ENCODE measurements at places on chromosomes 11 and 22.

DNA sequence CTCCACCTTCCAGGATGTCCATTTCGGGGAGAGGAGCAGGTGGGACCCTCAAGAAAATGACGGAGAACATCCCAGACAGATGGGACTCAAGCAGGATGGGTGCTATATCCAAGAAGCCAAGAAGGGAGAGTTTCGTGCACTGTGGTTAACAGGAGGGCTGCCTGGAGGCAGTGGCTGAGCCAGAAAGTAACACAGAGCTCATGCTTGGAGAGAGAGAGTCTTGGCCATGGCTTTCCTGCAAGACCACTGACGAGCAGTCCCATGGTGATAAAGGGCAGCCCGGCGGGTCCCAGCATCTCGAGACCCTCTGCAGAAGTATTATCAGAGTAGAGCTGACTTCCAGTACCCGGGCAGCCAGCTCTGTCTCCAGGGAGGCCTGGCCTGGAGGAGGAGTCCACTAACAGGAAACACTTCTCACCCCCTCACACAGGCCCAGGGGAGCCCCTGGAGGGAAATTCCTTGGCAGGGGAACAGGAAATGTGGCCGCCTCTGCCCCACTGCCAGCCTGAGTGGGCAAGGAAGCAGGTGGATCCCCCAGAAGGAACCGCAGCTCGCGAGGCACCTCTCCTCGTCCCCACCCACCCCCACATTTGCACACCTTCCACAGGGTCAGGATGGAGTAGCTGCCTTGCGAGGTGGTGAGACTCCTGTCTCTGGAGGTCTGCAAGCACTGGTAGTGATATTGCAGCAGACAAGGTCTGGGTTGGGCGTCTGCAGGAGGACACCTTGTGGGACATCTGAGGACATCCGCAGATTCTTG lies 32.2 kb downstream of the CYTH4 start:
- no peak for DNase-seq

- no peak for DNase-seq
Measured at GRCh38 chr11:83827520-83827919, 541.4 kb upstream of the CCDC90B start.

DNA sequence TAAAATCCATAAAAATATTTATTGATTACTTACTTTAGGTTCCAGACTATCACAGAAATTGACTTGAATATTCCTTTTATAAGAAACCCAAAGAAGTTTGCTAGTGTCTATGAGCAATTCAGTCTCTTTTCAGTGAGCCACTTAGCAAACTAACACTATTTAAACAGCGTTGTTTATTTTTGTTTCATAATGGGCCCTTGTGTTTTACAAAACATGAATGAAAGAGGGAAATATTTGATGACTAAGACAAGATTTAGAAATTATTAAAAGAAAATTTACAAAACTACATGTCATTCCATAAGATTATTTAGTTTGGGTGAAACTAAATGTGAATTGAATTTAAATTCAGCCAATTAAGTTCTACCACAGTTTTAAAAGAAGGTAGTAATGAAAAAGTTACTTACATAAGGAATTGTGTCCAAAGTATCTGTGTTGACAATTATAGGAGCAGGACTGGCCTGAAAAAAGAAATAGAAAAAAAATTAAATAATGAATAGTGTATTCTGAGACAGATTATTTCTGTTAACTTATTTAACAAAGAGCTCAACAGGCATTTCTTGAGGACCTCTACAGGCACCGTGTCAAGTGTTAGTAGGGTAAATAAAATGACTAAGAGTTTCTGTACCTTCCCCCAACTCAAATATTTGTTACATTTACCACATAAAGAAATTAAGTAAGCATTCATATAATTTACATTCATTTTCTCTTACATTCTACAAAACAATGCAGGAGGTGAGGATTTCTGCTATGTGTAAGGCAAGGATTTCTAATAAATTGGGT lies 964.9 kb upstream of the CCDC90B start:
- DNase-seq: no peak

DNA sequence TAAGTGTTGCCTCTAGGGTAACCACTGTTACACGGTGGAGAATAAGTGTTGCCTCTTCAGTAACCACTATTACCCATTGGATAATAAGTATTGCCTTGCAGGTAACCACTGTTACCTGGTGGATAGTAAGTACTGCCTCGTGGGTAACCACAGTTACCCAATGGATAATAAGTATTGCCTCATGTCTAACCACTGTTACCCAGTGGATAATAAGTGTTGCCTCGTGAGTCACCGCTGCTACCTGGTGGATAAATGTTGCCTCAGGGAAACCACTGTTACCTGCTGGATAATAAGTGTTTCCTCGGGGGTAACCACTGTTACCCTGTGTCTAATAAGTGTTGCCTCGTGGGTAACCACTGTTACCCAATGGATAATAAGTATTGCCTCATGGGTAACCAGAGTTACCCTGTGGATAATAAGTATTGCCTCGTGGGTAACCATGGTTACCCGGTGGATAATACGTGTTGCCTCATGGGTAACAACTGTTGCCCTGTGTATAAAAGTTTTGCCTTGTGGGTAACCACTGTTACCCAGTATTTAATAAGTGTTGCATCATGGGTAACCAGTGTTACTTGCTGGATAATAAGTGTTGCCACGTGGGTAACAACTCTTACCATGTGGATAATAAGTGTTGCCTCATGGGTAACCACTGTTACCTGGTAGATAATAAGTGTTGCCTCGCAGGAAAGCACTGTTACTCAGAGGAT lies 12.3 kb upstream of the NXPE4 start:
- no peak for DNase-seq

- DNase-seq: no peak
Measured at GRCh38 chr22:36744791-36745190, 31.1 kb downstream of the IFT27 start.

GRCh38 chr11:19311308-19312030 lies 70.7 kb upstream of the E2F8 start:
- DNase-seq: peak; percentile 79

- DNase-seq: no peak
Measured at GRCh38 chr11:8354622-8355415, 91.1 kb upstream of the LMO1 start.

DNA sequence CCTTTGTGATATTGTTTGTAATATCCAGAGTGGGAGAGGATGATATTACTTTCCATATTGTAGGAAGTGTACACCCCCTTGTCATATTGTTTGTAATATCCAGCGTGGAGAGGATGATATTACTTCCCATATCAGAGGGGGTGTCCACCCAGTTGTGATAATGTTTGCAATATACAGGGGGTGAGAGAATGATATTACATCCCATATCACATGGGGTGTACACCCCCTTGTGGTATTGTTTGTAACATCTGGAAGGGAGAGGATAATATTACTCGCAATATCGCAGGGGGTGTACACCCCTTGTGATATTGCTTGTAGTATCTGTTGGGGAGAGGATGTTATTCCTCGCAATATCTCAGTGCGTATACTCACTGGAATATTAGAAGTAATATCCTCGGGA lies 61.5 kb downstream of the PRSS23 start:
- DNase-seq: peak; percentile 6

- peak; percentile 6 for DNase-seq
Measured at GRCh38 chr11:58192229-58192628, 3.4 kb downstream of the OR9Q2 start.

- DNase-seq: peak; percentile 52
Measured at GRCh38 chr22:50731811-50732624, 6.0 kb upstream of the ACR start.

DNA sequence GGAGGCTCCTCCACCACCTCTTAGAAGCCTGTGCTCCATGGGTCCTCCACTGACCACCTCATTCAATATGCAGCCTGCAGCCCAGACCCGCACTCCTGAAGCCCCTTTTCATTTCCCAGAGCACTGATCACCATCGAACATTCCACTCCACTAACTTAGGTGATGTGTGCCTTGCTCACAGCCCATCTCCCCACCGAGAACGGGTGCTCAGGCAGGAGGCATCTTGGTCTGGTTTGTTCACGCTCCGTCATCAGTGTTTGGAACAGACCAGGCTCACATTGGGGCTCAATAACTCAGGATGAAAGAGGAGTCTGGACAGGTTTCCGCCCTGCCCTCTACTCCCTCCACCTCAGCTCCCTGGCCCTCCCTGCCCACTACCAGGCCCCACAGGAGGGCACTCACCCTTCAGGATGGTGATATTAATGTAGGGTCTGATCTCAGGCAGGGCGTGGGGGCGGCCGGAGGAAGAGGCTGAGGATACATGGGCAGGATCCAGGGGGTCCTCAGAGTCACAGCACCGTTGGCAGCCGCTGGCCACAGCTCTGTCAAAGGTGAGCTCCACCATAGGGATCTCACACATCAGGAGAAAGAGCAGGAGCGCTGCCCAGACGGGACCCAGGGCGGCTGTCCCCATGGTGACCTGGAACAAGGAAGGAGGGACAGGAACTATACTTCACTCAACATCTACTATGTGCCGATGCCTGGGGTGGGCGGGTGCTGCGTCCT lies 3.1 kb downstream of the C1QTNF6 start:
- no peak for DNase-seq

GRCh38 chr11:64246871-64247728 lies at the start of gene PPP1R14B:
TSS of gene PPP1R14B (minus strand) at chr11:64246943. CDS start at chr11:64246673, 270 bp downstream.
- peak; percentile 90 for DNase-seq

DNA sequence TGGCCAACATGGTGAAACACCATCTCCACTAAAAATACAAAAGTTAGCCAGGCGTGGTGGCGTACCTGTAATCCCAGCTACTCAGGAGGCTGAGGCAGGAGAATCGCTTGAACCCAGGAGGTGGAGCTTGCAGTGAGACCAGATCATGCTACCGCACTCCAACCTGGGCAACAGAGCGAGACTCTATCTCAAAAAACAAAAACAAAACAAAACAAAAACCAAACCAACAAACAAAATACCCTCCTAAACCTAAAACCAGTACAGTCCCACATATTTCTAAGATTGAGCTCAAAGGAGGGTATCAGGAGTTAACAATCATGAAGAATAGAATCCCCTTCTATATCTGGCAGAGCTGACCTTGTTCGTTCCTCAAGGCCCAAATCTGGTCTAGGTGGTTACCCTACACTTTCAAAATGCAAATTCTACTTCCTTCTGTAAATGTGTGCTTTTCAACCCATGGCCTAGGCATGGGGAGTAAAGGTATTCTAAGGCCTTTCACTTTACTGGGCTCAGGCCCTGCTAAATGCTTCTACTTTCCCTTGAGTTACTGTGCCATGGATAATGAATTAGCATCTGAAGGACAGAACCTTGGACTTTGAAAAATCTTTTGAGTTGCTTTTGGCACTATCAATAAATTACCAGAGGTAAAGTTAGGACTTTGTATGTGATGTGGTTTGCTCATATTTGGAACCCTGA lies 10.4 kb upstream of the PPP2R1B start:
- no peak for DNase-seq

GRCh38 chr11:64144587-64145472 lies 21.1 kb downstream of the MACROD1 start:
- DNase-seq: no peak

GRCh38 chr11:6321961-6322362 lies 1.7 kb upstream of the CAVIN3 start:
- no peak for DNase-seq

GRCh38 chr11:73040046-73040445 lies 102.1 kb downstream of the FCHSD2 start:
- no peak for DNase-seq

- no peak for DNase-seq
Measured at GRCh38 chr11:119539583-119539982, 116.6 kb upstream of the THY1 start.

- no peak for DNase-seq
Measured at GRCh38 chr22:48804811-48805301, 1022.8 kb downstream of the BRD1 start.

Data from HT-29 (cell line).